ENCODE measurements at places on chromosomes 16 and 17. TPM values are rescaled to one million over a fixed set of nuclear protein-coding genes. Genes with fewer than 3 reads are reported as not detected.
A peak's percentile ranks its signal among the peaks of the same experiment; 100 is the strongest.

Gene TOB1
- total RNA-seq = 110 TPM

- DNase-seq = no peak
Observed at GRCh38 chr16:5446623-5447240, 349.1 kb upstream of the EEF2KMT start.

DNA sequence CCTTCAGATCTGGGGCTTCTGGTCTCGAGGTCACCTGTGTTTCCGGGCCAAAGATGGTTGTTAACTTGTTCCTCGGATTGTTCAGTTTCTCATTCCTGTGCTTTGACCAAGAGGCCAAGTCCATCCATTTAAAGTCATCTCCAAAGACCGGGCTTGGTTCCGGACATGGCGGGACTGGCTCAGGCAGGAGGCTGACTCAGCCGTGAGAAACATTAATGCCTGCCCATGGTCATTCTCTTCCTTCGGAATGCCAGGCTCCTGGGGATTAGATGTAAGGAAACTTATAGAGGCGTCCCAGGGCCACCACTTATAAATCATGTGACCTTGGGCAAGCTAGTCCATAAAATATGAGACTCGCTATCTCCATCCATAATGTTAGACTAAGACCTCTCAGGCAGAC, 13.6 kb upstream of the NKD1 start:
- no peak for DNase-seq

DNA sequence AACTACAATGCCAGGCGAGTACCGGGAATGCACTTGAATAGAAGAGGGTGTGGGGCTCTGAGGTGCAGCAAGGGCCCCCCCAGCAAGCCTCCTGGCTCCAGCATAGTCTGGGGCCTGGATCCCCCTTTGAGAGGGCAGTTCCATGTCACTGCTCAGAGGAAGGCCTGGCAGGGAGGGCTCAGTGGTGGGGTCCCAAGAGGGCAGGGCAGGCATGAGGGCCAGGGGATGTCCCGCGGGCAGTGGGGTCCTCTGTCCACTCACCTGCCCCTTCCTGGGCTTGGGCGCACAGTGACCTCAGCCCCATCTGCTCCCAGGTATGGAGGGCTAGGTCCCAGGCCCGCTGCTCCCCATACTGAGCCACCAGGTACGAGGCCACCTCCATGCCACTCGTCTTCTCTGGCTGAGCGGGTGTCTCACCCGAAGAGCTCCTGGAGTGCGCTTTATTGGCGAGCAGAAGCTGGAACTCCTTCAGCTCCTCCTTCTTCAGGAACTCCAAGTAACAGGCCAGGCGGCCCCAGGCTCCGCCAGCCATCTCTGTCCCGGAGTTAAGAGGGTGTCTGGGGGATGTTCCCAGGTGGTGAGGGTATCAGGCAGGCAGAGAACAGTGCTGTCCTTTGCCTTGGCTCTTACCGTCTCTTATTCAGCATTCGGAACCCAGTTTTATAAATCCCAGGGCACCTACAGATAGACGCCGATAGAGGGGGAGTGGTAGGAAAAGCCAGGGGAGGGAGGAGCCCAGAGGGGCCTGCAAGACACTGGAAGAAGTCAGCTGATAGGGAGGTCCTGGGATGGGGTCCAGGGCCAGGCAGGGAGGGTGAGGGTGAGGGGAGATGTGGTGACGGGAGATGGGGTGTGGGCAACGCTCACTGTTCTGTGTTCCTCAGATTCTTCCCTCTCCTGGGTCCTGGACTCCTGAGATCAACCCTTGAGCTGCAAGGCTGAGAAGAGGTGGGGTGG, 605 bp downstream of the NLRP1 start:
- DNase-seq = peak; percentile 42

- DNase-seq = no peak
Observed at GRCh38 chr16:12573300-12573699, 230.4 kb downstream of the CPPED1 start.
